Stromal cell of bone marrow (primary cell): ENCODE measurements at places on chromosomes 11 and 22.

DNA sequence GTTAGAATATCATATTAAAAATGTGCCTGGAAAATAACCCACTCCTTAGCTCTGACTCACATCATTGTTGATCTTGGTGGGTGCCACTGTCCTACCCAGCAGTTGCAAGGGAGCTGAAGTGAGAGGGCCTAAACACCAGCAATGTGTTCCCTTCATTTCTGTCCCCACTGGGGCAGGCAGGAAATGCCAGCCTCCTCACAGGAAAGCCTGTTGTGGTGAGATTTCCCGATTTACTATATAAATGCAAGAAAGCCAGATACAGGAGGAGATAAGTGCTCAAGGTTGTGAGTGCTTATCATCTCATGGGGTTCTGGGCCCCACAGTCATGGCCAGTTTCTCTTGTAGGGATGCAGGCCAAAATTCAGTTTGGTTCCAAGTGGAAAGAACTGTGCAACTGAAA lies 15.8 kb upstream of the FLI1 start:
- no peak for DNase-seq

DNA sequence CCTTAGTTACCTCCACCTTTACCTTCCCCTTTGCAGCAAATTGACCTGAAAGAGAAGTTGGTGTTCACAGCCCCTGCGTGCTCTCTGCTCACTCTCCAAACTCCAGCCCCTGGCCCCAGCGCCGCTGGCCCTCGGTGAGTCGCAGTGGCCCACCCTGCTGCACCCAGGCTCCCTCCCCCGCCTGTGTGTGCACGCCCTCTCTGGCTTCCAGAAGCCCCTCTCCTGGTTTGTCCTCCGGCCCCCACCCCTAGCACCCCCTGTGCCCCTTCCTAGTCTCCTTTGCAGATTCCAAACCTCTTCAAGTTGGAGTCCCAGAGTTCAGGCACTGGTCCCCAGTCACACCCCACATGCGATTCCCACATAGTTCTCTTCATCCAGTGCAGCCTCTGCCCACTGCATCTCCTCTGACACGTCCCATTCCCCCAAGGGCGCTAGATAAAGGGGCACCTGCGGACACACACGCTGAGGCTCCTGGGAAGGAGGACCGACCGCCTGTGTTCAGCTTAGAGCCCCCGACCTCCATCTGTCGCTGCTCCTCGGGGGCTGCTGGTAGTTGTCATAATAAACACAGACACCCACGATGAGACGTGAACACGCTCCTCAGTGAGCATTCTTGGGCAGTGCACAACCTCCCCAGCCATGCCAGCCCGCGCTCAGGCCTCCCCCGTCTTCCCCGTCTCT lies 1.5 kb upstream of the PHRF1 start:
- no peak for DNase-seq

DNA sequence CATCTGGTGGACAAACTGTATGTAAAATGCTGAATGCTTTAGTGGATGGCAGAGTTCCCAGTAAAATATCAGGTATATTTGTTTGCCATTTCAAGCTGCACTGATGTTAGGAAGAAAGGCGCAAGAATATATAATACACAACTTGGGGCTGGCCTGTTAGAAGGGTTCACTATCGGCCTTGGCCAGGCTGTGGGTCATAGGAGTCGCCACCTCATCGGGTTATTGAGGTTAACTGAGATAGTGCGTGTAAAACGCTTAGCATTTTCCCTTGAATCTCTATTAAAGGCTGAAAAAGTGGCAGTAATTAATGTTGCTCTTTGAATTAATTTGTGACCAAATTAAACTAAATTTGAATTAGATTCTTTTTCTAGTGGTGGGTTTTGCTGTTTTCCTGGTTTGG lies 5.1 kb downstream of the FAM118A start:
- no peak for DNase-seq

- no peak for DNase-seq
Measured at GRCh38 chr22:38834215-38834953, 9.4 kb downstream of the NPTXR start.

DNA sequence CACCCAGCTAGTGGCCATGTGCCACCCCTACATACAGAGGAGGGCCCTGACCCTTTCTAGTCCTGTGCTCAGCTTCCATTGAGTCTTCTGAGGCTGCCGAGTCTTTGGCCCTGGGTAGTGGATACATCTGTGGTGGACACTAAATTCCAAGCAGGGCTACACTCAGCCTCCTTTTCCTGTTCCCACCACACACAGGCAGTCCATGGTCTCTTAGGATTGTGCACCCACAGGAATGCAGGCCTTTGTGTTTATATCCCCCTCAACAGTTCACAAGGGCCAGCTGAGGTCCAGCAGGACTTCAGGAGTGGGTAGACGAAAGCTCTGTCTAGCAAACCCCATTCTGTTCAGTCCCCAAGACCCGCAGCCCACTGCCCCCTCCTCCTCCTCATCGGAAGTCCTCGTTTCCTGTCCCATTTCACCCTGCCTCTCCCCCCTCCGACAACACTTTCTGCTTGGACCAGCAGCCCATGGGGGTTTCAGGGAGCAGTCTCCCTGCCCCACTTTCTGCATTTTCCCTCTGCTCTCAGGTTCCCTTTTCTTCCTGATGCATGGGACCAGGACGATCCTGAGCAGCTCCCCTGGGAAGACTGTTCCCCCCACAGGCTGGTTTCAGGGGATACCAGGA lies 91.8 kb downstream of the SWAP70 start:
- DNase-seq, result no peak
